Fibroblast of lung (primary cell): ENCODE measurements at places on chromosomes 6 and 20. TPM values are rescaled to one million over a fixed set of nuclear protein-coding genes. Genes with fewer than 3 reads are reported as not detected.

OPRL1 gene
- 0.17 and 0.49 TPM in 2 replicates for polyA plus RNA-seq

ARMC12 gene
- polyA plus RNA-seq, result 0.17 and 0.18 TPM in 2 replicates

PTK7 gene
- 51.9 and 149 TPM in 2 replicates for polyA plus RNA-seq

FGD2 gene
- not detected in 2 replicates for polyA plus RNA-seq

PRICKLE4 gene
- 0.08 and 0.19 TPM in 2 replicates for polyA plus RNA-seq

BTNL2 gene
- polyA plus RNA-seq, result not detected in 2 replicates

PDYN gene
- polyA plus RNA-seq, result not detected in 2 replicates

- no peak for DNase-seq
Measured at GRCh38 chr6:40400738-40401137, 186.4 kb downstream of the LRFN2 start.

DNA sequence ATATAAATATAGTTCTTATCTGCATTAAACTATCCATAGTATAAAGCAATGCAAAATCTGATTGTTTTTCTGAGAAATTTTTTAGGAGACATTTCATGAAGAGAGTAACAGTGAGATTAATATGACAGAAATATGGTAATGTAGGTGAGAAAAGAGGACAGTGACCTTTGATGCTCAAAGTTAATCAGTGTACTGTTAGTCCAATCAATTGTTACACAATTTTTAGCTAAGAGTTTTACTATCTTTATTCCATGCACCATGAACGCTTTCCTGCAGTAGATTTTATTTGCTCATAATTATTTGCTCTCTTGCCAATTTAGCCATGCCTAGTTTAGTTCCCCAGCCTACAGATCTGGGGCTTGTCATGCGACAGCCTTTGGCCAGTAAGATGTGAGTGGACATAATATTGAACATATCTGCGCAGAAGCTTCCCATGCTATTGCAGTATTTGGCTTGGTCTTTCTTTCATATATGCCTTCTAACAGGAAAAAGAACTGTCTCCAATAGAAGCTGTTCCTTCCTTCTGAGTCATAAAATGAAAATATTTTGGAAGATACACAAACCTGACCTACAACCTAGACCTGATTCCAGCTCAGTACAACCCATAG lies 38.7 kb downstream of the FKBP1C start:
- DNase-seq, result no peak

DNA sequence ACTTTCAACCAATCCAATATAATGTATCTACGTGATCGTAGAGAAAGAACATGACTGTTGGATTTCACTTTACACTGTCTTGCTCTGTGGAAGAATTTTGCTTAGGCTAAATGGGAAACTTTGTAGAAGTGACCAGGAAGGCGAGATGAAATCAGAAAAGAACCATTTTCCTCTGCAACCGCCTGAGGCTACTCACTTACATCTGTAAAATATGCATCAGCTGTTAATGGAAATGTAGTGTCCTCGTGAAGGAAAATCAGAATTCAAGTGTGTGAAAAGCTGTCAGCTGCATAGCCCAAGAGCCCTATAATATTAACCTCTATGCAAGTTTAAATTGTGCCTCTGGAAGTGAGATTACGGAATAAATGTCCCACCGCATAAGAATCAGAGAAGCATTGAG lies 277.9 kb downstream of the C6orf118 start:
- DNase-seq, result no peak
